ENCODE measurements at places on chromosomes 2 and 18. TPM values are rescaled to one million over a fixed set of nuclear protein-coding genes. Genes with fewer than 3 reads are reported as not detected.

ZNF804A gene
- 0.05 TPM for total RNA-seq

GTF2A1L gene
- not detected for total RNA-seq

TOGARAM2 gene
- total RNA-seq, result not detected

OLA1 gene
- 132 TPM for total RNA-seq

SLC9A4 gene
- not detected for total RNA-seq

C1QL2 gene
- not detected for total RNA-seq

SLC5A7 gene
- not detected for total RNA-seq

LAMA1 gene
- 14.5 TPM for total RNA-seq

SPATS2L gene
- 83.8 TPM for total RNA-seq

FAM237A gene
- total RNA-seq, result not detected

RNF181 gene
- 206 TPM for total RNA-seq

WNT6 gene
- total RNA-seq, result not detected

INSIG2 gene
- total RNA-seq, result 11.8 TPM

WDR54 gene
- 53.5 TPM for total RNA-seq

GPR45 gene
- not detected for total RNA-seq

CCL20 gene
- 17.5 TPM for total RNA-seq

MYL1 gene
- total RNA-seq, result not detected

RUFY4 gene
- not detected for total RNA-seq

IGFBP5 gene
- 1.3 TPM for total RNA-seq

MAL gene
- 6.1 TPM for total RNA-seq

KRTCAP3 gene
- total RNA-seq, result 44.1 TPM

CIB4 gene
- total RNA-seq, result not detected

CCDC68 gene
- 0.79 TPM for total RNA-seq

CHST9 gene
- total RNA-seq, result 3.0 TPM

PCARE gene
- total RNA-seq, result not detected

MARCO gene
- total RNA-seq, result not detected

VWC2L gene
- total RNA-seq, result not detected

LINC00305 gene
- total RNA-seq, result not detected

CERS6 gene
- total RNA-seq, result 34.8 TPM

NOSTRIN gene
- total RNA-seq, result 0.42 TPM

TUBA4B gene
- not detected for total RNA-seq

HADHB gene
- total RNA-seq, result 116 TPM

TET3 gene
- total RNA-seq, result 10.8 TPM

AMMECR1L gene
- 9.2 TPM for total RNA-seq

HOXD1 gene
- total RNA-seq, result not detected

SIX3 gene
- not detected for total RNA-seq

ROCK1 gene
- total RNA-seq, result 14.6 TPM

RAD51AP2 gene
- 0.14 TPM for total RNA-seq

ALPI gene
- total RNA-seq, result not detected

OSBPL6 gene
- 1.6 TPM for total RNA-seq

ST6GAL2 gene
- 0.23 TPM for total RNA-seq

MRPL44 gene
- 39.1 TPM for total RNA-seq

HRH4 gene
- total RNA-seq, result 0.07 TPM

CEBPZOS gene
- total RNA-seq, result 18.4 TPM

ANKRD29 gene
- total RNA-seq, result 4.0 TPM

HS6ST1 gene
- 46.7 TPM for total RNA-seq

Measured in airway epithelial cell (primary cell).